Endodermal cell (in vitro differentiated cells): ENCODE measurements at places on chromosomes 11 and 22. TPM values are rescaled to one million over a fixed set of nuclear protein-coding genes. Genes with fewer than 3 reads are reported as not detected.

The OR5D18 gene
- total RNA-seq = not detected in 3 replicates

The PHRF1 gene
- total RNA-seq = 42.6 and 43.4 TPM in 2 replicates

The SLC22A8 gene
- 0.16 TPM in 1 of 2 replicates, not detected in the other for total RNA-seq

DNA sequence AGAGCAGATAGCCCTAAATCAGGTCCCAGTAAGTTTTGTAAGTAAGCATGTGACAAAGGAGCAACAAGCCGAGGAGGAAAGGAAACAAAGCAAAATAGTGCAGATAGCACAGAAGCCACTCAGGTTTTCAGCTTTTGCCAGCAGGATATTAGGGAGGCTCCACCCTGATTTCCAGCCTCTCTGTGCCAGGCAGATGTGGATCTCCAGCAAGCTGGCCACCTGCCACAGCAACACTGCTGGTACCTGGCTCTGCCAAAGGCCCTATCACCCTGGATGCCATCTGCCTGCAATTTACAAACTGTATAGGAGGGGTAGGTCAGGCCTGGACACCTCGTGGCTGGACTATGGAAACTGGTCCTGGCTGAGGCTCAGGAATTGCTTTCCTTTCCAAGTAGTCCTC lies 12.2 kb upstream of the NNMT start:
- DNase-seq = no peak

GRCh38 chr11:119640541-119640940 lies 88.5 kb downstream of the NECTIN1 start:
- DNase-seq = no peak

DNA sequence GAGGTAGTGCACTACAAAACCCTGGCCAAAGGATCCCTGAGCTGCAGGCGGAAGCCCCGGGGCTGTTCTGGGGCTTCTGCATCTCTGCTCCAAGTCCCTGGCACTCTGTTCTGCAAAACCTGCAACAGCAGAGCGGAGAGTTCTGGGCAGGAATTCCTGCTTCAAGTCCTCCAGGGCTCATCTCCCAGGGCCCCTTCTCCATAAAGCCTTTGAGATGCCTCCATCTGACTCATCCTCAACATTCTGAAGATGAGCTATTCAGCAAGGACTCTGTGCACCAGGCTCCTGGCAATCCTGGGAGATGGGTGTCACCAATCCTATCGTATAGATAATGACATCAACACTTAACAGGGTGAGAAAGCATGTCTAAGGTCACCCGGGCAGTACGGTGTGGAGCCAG lies 19.3 kb downstream of the SYN3 start:
- DNase-seq = no peak

DNA sequence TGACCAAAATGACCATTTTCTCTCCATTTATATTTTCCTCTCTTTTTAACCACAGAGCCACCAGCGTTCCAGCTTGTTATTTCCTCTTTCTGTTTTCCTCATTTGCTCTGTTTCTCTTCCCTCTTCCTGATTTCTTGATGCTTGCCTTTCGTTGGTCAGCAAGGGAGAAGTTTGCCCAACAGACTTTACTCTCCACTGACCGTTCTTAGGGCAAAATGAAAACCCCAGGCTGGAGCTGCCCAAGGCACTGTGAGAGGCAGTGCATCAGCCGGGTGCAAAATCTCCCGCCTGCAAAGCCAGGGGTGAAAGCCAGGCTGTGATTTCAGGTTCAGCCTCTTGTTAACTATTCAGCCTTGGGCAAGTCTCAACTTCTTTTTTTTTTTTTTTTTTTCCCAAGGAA lies 26.1 kb upstream of the APLP2 start:
- DNase-seq = no peak

DNA sequence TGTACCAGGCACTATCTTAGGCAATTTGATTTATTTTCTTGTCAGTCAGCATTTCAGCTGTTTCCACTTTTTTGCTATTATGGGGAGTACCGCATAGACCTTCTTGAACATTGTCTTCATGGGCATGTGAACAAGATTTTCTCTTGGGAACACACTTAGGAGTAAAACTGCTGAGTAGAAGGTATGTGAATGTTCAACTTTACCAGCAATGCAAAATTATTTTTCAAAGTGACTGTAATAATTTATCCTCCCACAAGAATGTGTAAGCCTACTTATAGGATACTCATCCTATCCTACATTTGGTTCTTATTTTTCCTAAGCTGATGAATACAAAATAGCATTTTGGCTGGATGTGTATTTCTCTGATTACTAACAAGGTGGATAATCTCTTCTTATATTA lies 132.0 kb upstream of the NAV2 start:
- DNase-seq = no peak

- DNase-seq = no peak
Measured at GRCh38 chr22:37907036-37907954, 1.2 kb downstream of the MICALL1 start.

DNA sequence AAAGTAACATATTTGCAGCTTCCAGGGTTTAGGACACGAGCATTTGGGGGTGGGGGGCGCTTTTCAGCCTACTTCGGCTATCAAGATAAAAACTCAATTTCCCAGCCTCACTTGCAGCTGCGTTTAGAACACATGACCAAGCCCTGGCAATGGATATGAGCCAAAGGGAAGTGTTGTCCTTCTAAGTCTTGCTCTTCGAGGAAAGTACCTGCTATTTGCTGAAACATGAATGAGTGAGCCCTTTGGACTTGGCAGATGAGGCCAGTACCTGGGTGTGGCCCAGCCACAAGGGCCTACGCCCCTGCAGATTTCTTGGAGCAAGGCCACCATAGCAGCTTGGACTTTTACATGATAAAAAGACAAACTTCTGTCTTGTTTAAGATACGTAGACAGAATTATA lies 60.2 kb upstream of the SORL1 start:
- DNase-seq = no peak
